ENCODE measurements at places on chromosomes 11 and 22.

GRCh38 chr11:113796663-113797259, 17.2 kb downstream of the CLDN25 start:
- DNase-seq = peak; percentile 17

GRCh38 chr22:23080613-23081290, 10.4 kb downstream of the GNAZ start:
- DNase-seq = no peak

DNA sequence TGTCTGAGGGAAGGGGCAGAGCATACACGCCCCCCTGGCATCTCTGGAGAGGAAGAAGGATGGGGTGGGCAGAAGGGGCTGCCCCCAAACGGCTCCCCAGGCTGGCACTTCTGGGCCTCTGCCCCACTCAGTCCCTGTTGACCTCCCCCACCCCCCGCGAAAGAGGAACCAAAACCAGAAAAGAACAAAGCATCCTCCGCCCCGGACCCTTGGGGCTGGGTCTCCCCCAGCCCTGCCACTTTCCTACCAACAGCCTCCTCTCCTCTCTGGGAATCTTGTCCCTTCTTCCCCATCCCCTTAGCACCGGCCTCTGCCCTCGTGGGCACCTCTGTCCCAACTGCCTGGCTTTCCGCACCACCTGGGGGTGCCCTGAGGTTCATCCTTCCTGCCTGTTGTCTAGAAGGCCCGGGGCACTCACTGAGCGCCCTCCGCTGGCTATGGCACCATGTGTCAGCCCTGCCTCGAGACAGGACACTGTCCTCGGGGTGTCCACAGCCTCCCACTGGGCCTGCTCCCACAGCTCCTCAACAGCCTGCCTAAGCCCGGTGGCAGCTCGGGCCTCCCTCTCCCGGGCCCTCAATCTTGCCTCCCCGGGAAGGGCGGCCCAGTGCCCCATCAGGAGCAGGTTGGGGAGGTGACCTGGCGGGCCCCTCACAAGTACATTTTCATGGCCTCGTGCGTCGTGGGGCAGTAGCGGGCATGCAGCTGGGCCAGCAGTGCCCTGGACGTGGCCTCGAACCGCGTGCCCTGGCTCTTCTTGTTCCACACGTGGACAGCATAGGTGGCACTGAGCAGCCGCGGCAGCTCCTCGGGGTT, 28.2 kb downstream of the A4GALT start:
- no peak for DNase-seq

DNA sequence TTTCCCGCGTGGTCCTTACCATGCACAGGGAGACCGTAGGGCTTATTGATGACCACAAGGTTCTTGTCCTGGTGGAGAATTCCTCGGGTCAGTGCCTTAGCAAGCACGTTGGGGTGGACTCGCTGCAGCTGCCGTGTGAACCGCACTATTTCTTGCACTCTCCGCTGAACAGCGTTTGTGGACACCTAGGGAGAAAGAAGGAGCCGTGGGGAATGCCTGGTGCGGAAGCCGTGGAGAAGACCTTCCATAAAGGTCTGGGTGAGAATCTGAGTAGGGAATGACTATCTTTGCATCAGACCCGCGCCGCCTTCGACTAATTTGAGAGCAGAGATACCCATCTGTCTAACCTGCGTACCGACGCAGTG, 597 bp downstream of the RPUSD4 start:
- no peak for DNase-seq

GRCh38 chr11:120798854-120799253, 225.0 kb upstream of the TBCEL start:
- no peak for DNase-seq

DNA sequence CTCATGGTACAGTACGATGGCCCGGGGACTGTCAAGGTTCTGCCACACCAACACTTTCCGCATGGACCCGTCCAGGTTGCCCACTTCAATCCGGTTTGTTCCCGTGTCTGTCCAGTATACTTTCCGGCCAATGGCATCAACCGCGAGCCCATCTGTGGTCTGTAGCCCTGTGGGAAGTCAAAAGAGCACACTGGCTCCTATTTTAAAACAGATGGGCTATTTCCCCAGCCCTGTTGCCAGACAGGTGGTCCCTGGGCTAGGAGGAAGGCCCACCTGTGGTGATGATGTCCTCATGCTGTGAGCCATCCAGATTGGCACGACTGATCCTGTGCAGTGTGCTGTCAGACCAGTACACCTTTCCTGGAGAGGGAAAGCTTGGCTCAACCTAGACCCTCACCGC, 30.4 kb upstream of the CKAP5 start:
- DNase-seq = no peak

- no peak for DNase-seq
Measured at GRCh38 chr22:35102663-35103062, 36.7 kb downstream of the ISX start.

- DNase-seq = peak; percentile 16
Measured at GRCh38 chr22:38923463-38924346, 33.7 kb upstream of the APOBEC3A start.
